ENCODE measurements at places on chromosomes 3 and 15.

GRCh38 chr3:143060906-143061305 lies 58.7 kb upstream of the CHST2 start:
- DNase-seq: no peak

DNA sequence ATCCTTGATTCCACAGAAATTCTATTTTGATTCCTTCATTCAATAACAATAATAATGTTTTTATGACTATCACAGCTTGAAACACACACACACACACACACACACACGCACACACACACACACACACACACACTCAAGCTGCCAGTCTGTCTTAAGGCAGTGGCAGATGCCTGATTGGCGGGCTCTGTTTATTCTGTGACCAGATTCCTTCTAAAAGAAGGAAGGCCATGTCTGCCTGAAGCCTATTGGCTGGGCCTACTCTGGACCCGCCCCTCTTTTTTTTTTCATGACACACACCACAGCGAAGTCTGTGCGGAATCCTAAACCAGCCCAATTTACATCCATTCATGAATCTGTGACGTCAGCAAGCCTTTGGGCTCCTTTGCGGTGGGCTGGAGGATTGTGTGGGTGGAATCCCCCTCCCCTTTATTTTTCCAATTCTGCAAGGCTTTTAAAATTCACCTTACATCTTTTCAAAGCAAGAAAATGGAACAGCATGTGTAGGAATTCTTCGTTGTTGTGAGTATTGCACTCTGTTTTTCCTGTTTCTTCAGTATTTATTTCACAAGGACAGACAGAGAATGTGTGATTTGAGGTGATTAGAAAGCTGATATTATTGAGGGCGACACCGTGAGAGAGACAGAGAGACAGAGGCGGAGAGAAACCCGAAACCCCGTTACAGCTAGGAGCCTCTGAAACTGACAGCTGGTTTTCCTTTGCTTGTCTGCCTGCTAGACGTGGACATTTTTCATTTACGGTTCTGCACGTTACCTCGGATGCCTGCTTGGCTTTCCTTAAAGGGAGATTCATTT lies at the start of gene MAP3K13:
Gene MAP3K13, plus strand, starts transcription at position 287 of the 812 bp plus-strand sequence. CDS start 65,446 bp downstream, outside the sequence.
- DNase-seq: peak; percentile 67

GRCh38 chr3:160061525-160061924 lies 72.9 kb downstream of the IL12A start:
- DNase-seq: peak; percentile 52

- peak; percentile 32 for DNase-seq
These were observed 3.4 kb upstream of the DZIP1L start for GRCh38 chr3:138118612-138119422.

GRCh38 chr15:85980946-85981345 lies 98.7 kb upstream of the AGBL1 start:
- DNase-seq: no peak

DNA sequence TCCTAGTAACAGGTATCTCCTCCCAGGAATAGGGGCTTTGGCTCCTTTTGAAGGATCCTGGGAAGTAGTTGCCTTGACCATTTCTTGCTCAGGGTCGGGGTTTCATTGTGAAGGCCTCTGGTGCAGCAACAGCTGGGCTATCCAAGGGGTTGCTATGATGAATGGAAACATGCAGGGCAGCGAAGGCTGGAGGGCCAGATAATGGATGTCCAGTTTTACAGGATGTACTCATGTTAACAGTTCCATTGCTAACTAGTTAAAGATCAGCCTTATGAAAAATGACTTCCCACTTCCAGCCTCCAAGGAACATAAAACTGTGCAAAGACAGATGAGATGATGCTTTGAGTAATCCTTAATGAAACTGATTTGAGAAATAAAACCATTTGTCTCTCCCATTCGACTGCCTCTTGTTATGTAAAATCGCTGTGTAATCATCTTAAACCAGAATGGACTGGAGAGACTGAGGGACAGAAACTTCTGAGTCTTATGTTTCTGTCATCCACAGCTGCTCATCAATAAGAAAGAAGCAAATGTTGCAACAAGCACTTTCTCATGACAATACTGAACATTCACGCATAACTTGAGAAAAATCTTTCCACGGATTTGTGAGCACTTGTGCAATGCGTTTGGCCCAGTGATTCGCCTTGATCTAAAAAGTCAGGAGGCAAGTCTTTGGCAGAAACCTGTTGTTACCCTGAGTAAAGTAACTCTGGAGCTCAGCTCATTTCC lies 473.5 kb upstream of the RGMA start:
- no peak for DNase-seq

DNA sequence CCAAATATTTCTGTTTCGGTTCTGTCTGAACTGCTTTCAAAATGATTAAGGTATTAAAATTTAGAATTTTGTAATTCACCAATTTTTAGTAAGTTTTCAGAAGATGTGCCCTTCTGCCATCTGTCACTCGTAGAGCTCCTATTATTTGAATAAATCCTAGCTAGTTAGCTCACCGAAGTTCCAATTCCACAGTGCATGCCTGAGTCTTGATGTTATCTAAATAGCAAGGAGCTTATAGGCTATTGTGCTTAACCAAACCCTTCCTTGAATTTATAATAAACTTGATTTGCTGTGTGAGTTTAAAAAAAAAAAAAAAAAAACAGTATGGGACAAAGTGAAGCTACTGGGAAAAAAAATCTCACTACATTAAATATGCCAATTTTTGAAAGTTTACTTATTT lies 18.7 kb downstream of the ATP13A3 start:
- no peak for DNase-seq

- no peak for DNase-seq
These were observed 71.4 kb upstream of the TLE3 start for GRCh38 chr15:70169147-70169546.

DNA sequence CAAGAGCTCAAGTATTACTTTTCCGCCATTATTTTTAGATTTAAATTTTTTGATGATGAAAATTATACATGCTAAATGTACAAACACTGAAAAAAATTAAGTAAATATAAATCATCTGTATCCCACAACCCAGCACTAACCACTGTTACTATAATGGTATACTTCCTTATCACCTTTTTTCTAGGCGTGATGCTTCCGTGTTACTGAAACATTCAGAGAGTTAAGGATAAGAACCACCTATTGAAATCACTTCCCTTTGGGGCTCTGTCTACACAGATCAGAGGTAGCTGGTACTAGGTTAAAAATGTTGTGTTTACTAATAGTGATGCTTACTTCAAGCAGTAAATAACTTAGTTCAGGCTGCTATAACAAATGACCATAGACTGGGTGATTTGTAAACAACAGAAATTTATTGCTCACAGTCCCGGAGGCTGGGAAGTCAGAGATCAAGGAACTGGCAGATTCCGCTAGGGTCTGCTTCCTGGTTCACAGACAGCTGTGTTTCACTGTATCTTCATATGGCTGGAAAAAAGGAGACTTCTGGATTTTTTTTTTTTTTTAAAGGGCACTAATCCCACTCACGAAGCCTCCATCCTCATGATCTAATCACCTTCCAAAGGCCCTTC lies 6.4 kb downstream of the SNX4 start:
- DNase-seq: no peak

DNA sequence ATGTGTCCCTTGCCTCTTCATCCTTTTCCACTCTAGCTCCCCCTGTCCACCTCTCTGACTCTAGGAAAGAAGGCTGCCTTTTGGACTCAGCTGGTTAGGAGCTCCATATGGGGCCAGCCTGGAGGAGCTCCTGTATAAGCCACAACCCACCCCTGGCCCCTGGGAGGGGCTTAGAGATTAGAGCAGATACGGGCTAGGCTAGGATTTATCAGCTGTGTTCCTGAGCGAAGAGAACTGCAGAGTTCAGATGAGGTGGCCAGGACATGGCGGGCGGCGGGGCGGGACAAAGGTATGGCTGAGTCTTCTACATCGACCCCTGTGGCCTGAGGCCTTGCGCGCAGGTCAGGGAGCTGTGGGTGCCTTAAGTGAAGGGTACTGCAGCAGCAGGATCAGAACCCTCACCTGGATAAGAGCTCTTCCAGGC lies 7.9 kb downstream of the NBEAL2 start:
- DNase-seq: no peak

DNA sequence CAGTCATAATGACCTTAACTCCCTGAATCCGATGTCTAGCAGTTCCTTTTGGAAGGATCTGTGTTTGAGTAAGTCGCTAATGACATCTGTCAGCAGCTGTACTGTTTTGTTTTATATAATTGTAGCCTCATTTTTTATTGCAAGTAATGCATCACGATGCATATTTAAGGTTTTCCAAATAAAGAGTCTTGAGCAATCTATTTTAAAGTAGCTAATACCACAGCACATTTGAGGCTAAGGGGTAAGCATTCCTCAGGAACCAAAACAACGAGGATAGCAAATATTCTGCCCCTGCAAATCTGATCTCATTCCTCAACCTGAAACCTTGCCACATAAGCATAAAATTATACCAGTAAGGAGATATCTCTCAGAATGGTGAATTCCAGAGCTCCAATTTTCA lies 98.7 kb downstream of the TBC1D5 start:
- no peak for DNase-seq

- DNase-seq: no peak
These were observed 51.2 kb downstream of the ASB7 start for GRCh38 chr15:100653608-100654007.

DNA sequence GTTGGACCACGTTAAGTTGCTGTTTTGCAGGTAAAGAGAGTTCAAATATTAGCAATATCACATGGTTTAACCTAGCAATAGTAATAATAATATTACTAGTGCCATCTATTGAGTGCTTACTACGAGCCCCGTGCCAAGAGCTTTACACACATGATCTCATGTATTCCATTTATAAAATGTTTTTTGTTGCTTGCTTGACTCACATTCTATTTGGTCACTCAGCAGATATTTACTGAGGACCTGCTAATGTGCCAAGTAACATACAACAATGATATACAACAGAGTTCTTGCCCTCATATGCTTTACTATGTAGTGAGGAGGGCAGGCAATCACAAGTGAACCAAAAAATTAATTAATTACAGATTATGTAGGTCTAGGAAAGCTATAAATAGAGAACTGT lies 36.7 kb downstream of the CTDSPL start:
- no peak for DNase-seq

GRCh38 chr15:74281147-74282133 lies 45.3 kb downstream of the CCDC33 start:
- no peak for DNase-seq

DNA sequence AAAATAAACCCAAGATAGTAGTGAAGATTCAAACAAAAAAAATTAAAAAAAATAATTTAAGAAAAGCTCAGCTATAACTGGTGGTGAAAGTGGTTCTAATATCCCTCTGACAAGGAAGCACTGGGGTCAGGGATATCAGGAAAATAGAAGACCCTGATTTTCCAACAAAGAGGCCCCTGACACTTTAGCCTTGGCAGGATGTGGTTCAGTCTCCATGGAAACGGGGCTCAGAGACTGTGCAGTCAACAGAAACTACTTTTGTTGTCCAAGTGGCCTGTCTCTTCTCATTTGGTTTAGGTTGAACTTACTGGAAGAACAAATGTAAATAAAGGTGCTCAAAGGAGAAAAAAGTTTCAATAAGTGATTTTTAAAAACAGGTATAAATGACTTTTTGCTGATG lies 27.2 kb downstream of the INTS14 start:
- peak; percentile 67 for DNase-seq

GRCh38 chr15:99014803-99015697 lies 7.5 kb upstream of the PGPEP1L start:
- DNase-seq: peak; percentile 48

DNA sequence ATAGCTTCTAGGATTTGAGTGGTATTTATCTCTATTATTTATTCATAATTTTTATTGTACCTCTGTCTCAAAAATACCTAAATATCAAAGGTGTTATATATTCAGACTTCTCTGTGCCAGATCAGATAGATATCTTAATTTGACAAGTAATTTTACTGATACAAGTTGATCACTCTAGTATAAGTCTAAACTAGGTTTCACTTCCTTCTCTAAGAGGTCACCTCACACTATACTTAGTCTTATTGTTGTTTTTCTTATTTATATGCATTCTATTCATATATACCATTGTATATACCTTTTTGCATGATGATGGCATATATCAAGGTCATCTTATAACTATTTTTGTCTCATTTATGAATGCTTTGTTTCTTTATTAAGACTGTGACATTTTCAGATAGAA lies 26.4 kb upstream of the HGD start:
- no peak for DNase-seq

DNA sequence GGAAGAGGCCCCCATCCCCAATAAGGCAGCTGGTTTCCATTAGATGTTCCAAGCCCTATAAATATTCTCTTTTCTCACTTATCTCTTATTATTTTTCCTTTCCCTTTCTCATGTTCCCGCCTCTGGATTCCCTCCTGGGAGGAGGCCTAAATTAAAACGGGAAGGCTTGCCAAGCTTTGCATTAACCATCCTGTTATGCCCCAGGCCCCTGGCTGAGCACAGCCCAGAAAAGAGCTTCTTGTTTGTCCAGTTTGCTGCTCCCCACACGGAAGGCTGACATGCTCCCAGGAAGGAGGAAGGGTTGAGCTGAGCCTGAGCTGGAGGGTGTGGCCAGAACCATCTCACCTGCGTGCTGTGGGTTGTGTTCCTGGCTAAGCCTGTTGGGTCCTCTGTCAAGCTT lies 63.1 kb upstream of the BOC start:
- DNase-seq: no peak

DNA sequence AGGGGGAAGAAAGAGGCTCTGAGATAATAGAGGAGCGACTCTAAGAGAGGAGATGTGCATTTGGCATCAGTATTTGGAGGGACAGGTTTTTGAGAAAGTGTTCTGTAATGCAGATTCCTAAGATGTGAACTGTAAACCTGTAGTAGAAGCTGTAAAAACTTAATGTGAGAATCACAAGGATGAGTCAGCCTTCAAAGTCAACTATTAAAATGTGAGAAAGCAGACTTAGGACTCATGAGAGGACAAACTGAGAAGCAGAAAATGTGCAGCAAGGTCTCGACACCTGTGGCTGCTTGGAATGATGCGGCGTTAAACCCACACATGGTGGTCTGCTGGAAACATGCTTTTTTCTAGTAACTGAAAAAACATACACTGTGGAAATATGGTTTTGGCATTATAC lies 36.0 kb downstream of the USP13 start:
- no peak for DNase-seq

GRCh38 chr3:71806736-71807135 lies 21.8 kb upstream of the PROK2 start:
- DNase-seq: no peak

- DNase-seq: no peak
These were observed 136.6 kb downstream of the OPA1 start for GRCh38 chr3:193729601-193730000.

- no peak for DNase-seq
These were observed 897.2 kb upstream of the ARPP21 start for GRCh38 chr3:34742151-34742550.

GRCh38 chr3:61808999-61809398 lies 247.6 kb downstream of the PTPRG start:
- DNase-seq: no peak

GRCh38 chr15:90002428-90002844 lies 1.3 kb downstream of the ZNF710 start:
- DNase-seq: no peak

- peak; percentile 18 for DNase-seq
These were observed 102.0 kb upstream of the IGF1R start for GRCh38 chr15:98546329-98546728.

- DNase-seq: no peak
These were observed 491.6 kb downstream of the PYDC2 start for GRCh38 chr3:191952609-191953008.

GRCh38 chr15:89704411-89704810 lies 13.8 kb downstream of the WDR93 start:
- no peak for DNase-seq

Data from Jurkat, Clone E6-1 (cell line).